Hematopoietic multipotent progenitor cell (in vitro differentiated cells): ENCODE measurements at places on chromosomes 16 and 17. TPM values are rescaled to one million over a fixed set of nuclear protein-coding genes. Genes with fewer than 3 reads are reported as not detected.

DNA sequence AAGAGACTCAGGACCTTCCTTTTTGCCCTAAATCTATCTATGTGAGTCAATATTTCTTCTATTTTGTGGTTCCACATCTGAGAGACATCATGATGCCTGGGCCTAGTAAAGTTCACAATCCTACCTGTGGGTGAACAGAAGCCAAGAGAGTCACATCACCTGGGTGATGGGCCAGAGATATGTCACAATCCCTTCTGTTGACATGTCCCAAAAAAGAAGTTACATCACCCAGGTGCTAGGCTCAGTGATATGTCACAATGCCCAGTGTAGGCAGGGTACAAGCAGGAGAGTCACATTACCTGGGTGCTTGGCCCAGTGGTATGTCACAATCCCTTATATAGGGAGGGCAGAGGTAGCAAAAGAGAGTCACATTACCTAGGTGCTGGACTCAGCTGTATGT, 2101.9 kb downstream of the TP53TG3F start:
- DNase-seq: no peak

GRCh38 chr16:89378947-89379771, 111.2 kb downstream of the ANKRD11 start:
- no peak for DNase-seq

DNA sequence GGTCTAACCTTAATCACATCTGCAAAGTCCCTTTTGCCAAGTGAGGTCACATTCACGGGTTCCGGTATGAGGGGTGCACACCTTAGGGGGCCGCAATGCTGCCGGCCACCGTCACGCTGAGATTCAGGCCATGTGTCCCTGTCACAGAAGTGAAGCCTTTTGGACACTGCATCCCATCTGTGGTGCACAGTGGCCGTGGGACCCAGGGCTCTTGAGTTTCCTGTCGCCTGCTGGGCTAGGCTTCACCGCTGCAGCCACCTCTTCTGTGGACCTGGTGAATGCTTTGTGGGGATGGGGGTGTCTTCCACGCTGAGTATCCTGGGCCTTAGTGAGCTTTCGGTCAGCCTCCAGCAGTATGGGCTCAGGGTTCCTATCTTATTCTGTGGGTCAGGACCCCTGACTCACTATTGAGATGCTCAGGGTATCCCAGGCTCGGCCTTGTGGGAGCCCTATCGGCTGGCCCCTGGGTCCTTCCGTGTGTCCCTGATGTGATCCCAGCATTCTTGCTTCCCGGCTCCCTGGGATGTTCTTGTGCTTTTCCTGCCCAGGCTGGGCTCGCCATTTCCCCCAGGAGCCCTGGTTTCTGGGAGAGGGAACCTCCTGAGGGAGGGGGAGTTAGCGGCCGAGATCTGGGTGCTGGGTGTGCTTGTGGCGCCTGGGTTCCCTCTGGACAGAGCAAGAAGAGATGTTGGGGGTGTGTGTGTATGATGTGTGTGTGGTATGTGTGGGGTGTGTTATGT, 4.9 kb upstream of the SLC38A10 start:
- no peak for DNase-seq

The BRIP1 gene
- total RNA-seq: 4.0 TPM

DNA sequence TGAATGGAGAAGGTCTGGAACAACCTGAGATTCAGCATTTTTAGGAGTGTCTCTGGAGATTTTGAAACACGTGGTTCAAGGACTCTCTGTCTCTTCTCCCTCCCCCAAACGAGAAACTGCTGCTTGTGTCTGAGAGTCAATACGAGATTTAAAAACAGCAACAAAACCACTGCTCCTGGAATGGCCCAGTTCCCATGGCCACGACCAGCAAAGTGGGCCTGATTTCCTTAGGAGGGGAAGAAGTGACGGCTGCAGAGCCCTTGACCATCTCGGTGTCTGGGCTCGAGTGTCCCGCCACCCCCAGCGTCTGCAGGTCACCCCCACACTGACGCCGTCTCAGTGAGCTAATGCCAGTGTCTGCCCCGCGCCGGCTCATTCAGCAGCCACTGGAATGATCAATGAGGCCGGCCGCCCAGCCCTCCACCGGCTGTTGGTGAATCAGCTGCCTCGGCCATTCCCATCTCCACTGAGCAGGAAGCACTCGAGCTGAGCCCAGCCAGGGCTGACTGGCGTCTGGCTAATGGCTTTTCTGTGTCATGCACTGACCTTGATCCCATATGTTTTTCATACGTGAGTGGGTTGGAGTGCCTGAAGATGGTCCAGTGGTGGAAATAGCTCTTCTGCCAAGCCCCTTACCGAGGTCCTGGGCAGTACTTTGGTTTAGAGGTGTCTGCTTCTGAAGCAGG, 151.8 kb downstream of the PITPNC1 start:
- no peak for DNase-seq

GRCh38 chr17:42835732-42836131, 2.5 kb downstream of the PSME3 start:
- DNase-seq: no peak

DNA sequence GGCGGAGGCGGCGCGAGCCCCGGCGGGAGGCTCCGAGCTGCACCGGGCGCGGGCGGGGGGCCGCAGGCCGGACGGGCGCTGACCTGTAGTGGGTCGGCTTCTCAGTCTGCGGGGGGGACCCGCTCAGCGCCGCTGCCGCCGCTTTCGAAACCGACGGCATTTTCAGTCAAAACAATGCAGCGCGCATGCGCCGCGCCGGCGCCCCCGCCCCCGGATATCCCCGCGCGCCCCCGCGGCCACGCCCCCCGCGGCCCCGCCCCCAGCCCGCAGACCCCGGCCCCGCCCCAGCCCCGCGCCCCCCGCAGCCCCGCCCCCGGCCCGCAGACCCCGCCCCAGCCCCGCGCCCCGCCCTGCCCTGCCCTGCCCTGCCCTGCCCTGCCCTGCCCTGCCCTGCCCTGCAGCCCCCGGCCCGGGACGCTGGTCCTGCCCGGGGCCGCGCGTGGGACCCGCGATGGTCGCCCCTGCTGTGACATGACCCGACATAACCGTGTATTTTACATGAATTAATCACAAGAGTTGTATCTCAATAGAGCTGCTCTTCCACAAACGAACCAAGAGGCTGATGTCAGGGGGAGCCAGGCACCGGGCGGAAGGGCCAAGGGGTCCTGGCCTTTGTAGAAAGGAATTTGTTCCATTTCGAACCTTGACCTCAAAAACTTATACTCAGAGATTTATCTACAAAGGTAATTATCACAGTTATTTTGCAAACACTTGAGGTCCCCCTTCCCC, at the start of gene UNKL:
Gene UNKL, minus strand, starts transcription at position 173 of the 729 bp plus-strand sequence. Its CDS starts 13 bp downstream, at position 160.
- peak; percentile 76 for DNase-seq

DNA sequence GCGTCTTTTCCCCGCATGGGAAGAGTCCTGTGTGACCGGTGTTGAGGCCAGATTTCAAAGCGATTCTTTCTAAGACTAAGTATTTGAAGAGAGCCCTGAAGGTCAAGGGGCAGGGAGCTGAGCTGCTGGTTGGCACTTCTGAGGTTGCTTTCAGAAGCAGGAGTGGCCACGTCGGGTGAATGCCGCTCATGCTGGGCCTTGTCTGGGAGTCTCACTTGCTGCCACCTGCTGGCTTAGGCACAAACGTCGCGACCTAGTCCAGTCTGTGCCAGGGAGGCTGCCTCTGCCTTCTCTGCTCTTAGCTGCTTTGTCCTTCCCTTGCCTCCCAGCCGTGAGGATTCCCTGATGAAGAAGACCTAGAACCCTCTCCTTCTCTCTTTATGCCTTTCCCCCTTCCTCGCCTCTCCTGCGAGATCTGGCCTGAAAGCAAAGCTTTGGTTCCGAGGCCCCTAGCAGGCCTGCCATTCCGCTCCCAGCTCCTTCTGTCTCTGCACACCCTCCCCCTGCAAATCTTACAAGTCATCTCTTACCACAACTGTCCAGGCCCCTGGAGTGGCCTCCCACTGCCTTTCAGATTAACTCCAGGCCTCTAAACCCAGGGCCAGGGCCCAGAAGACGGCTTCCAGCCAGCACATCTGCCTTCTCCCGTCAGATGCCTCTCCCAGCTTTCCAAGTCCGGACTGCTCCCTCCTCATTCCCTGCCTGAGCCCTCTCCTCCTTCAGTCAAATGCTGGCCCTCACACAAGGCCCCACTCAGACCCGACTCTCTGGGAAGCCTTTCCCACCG, 11.4 kb downstream of the CTNS start:
- peak; percentile 76 for DNase-seq

GRCh38 chr17:60160829-60161501, 11.2 kb downstream of the CA4 start:
- no peak for DNase-seq

The RMI2 gene
- total RNA-seq: 15.9 TPM

The TEKT1 gene
- total RNA-seq: 0.27 TPM

DNA sequence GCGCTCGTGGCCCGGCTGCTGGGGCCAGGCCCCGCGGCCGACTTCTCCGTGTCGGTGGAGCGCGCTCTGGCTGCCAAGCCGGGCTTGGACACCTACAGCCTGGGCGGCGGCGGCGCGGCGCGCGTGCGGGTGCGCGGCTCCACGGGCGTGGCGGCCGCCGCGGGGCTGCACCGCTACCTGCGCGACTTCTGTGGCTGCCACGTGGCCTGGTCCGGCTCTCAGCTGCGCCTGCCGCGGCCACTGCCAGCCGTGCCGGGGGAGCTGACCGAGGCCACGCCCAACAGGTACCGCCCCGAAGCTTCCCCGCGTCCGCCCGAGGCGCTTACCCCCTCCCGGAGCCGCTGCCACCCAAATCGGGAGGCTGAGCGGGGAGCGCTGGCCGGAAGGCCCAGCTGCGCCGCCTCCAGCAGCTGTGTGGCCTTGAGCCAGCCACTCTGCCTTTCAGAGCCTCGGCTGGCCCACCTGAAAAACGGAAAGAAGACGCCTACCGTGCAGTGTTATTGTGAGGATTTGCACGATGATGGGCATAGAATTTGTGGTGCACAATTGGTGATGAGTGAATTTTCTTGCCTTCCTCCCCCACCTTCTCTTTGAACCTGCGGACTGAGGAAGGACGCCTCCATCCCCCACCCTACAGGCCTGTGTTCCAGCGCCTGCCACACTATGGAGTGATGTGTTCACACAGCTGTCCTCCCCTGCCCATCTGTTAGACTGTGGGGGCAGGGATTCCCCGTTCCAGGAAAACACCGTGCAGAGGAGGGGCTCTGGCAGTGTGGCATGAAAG, 523 bp downstream of the NAGLU start:
- no peak for DNase-seq

- no peak for DNase-seq
These were observed 664.5 kb downstream of the WWOX start for GRCh38 chr16:78763821-78764440.

The MTSS2 gene
- 14.8 TPM for total RNA-seq

The PRKCB gene
- 71.6 TPM for total RNA-seq

The CD300C gene
- 0.54 TPM for total RNA-seq

The CD300LF gene
- 25.3 TPM for total RNA-seq
